ENCODE measurements at places on chromosomes 1 and 21. TPM values are rescaled to one million over a fixed set of nuclear protein-coding genes. Genes with fewer than 3 reads are reported as not detected.

Gene PIGR
- total RNA-seq = not detected

Gene TMEM51
- 0.94 TPM for total RNA-seq

Gene TTC34
- 0.63 TPM for total RNA-seq

Gene MFSD2A
- 18.8 TPM for total RNA-seq

Gene PDC
- not detected for total RNA-seq

Gene DCLRE1B
- total RNA-seq = 7.5 TPM

Gene PGLYRP4
- total RNA-seq = not detected

Gene SDC3
- total RNA-seq = 84.5 TPM

Gene EXO1
- 5.0 TPM for total RNA-seq

Gene MATN1
- total RNA-seq = 0.31 TPM

Gene GORAB
- 15.0 TPM for total RNA-seq

Gene KCNK2
- 66.0 TPM for total RNA-seq

Gene KCNN3
- 13.1 TPM for total RNA-seq

Gene PAFAH2
- total RNA-seq = 5.6 TPM

Gene LYPD8
- not detected for total RNA-seq

Gene HIVEP3
- 36.6 TPM for total RNA-seq

Gene GSTM4
- total RNA-seq = 6.6 TPM

Gene RORC
- not detected for total RNA-seq

Gene FCRL3
- total RNA-seq = not detected
